ENCODE measurements at places on chromosomes 11 and 22.
A peak's percentile ranks its signal among the peaks of the same experiment; 100 is the strongest.

DNA sequence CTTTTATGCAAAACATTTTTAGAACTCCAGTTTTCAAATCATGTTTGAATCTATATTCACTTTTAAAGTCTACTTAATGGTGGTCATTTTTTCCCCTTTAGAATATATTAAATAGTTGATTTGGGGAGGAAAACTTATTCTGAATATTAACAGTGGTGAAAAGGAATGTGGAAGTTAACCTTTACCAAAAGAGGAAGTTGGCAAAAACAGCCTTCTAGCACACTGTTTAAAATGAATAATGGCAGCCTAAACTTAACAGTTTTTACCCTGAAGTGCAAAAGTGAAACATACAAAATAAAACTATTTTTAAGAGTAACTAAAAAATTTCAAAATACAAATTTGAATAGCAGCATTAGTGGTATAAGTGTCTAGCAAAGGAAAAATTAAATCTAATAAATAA, 86.4 kb downstream of the GRK3 start:
- DNase-seq: peak; percentile 33

DNA sequence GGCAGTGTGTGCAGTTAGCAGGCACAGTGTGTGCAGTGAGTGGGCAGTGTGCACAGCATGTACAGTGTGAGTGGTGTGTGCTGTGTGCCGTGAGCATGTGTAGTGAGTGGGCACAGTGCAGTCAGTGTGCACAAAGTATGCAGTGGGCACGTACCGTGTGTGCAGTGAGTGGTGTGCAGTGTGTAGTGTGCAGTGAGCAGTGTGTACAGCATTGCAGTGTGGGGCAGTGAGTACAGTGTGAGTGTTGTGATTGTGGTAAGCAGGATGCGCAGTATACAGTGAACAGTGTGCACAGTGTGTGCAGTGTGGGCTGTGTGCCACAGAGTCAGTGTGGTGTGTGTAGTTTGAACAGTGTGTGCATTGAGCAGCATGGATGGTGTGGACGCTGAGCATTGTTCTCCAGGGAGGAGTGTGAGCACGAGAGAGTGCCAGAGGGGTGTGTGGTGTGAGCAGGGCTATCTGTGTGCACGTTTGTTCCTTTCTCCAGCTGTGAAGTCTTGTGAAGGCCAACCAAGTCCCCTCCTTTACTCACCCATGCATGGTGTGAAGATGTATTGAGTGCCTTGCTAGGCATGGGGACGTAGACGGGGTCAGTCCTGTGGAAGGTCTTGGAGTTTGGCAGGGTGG, 3.0 kb downstream of the SHANK3 start:
- no peak for DNase-seq

DNA sequence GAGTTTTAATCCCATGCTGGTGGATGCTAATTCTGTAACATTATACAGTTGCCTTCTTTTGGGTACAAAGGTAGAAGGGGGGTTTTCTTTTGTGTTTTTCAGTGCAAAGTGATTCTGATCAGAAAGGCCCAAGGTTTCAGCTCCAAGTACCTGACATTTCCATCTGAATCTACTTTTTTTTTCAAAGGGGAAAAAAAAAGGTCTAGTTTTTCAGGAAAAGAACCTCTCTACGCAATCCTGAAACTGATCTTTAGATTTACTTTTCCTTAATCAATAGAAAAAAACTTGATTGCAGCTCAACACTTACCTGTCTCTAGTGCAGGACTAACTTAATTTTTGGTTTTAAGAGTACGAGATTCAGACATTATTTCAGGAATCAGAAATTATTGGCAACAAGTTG, at the start of gene TECTA:
Gene TECTA, plus strand, starts transcription at position 301 of the 400 bp plus-strand sequence. CDS start 1,423 bp downstream, outside the sequence.
- no peak for DNase-seq

DNA sequence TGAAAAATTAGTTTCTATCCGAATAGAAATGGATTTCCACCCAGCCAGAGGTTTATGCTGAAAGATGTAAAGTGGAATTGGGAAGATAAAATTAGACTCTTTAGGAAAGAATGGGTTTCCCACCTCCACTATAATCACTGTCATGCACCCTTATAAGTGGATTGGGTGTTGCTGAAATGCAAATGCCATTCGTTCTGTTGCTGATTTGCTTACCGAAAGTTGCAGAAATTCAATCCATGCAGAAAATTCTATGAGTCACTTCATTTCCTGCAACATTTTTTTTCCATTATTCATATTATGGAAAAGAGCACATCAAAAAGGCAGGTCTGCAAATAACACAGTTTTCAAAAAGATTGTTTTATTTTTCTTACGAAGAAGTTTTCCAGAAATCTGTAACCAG, 65.6 kb downstream of the LDLRAD3 start:
- no peak for DNase-seq

DNA sequence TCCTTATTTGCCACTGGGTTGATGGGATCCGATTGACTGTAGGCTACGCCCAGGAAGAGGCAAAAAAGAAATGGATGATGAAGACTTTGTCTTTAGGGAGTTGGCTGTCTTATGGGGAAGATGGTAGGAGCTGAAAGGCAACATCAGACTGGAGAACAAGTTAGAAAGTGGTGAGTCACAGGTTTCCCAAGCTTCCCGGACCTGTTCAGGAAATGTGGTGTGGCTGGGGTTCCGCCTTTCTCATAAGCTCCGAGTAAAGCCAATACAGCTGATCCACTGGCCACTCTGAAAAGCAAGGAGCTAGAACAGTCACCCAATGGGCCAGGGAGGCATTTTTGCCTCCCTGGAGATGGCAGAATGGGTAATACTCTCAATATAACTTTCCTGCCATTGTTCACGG, 194.5 kb downstream of the SNX19 start:
- no peak for DNase-seq

DNA sequence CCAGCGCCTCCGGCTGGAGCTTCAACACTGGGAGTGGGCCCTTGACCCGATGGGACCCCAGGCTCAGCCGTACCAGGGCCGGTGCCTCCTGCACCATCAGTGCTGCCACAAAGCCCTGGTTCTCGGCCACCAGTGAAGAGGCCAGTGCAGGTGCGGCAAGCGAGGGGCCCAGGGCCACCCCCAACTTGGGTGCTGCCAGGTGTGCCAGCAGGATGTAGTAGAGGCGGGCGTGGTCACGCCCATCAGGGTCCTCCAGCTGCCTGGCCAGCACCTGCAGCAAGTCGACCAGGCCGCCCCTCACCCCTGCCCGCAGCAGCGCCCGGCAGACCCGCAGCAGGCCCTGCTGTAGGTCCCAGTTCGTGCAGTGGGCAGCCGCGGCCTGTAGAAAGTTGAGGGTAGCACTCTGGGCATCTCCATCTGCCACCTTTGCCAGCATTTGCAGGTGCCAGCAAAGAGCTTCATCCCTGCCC, 2.3 kb downstream of the AP5B1 start:
- no peak for DNase-seq

DNA sequence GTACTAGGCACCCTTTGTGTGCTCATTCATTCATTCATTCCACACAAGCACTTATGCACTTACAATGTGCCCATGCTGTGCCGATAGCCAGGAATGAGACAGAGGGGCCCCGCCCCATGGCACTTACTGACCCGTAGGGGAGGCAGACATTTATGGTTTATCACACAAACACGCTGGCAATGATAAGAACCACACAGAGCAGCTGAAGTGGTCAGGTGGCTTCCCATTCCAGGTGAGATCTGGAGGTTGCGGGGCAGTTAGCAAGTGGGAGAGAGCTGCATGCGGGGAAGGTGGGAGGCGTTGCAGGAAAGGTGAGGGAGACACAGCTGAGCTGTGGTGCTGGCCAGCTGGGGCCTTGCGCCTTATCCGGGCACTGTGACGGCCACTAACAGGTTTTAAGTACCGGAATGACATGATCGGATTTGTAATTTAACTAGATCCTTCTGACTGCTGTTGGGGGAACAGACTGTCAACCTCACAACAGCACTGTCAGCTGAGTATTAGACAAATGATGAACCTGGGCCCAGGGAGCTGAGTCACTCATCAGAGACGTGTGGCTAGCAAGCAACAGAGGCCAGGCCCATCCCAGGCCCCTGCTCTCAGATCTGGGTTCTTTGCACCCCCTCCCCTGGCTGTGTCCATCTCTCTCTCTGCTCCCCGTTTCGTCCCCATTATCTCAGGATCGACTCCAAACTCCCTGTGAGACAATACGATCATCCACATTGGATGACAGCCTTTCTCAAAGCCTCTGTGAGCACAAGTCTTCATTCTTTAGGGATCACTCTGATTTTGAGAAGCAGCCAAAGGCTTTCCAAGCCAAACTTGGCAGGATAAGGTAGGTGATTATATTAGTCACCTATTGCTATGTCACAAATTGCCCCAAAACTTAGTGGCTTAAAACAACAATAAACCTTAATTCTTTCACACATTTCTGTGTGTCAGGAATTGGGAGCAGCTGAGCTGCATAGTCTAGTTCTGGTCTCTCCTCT, 28.4 kb downstream of the RASD2 start:
- DNase-seq: no peak

DNA sequence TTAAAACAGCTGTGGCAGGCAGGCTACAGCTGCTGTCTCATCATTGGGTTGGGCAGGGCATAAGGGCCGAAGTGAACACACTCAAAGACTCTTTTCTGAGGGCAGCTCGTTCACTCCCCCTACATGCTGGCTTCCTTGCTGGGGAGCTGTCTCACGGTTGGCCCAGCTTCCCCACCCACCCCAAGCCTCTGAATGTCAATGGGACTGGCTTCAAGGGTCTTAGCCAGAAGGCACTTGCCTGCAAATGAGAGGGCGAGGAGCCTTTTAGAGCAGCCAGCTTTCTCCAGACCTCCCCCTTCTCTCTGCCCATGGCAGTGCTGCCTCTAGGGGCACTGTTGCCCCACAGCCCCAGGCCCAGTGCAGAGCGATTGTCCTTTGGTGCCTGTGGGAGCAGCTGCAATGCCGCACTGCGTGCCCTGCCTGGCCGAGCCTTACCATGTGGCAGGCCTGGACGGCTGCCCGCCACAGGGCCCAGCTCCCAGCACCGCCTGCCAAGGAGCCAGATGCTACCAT, 94.7 kb upstream of the RASSF10 start:
- DNase-seq: peak; percentile 37

DNA sequence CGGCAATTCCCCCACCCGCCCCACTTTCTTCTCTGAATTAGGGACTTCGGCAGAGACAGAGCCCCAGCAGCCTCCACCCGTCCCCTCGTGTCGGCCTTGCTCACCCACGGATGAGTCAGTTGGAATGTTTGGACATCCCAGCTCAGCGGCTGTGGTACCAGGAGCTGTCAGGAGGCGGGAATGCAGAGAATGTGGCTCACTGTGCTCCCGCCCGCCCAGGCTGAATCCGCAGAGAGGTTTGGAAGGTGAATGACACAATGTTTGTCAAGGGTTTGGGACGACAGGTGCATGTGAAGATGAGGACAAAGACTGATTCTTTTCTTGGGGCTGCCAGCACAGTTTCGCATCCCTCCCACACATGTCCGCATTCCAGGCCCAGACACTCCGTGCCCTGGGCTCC, 39.6 kb downstream of the LIF start:
- no peak for DNase-seq

- DNase-seq: no peak
Measured at GRCh38 chr22:17866127-17866526, 91.9 kb upstream of the BID start.

DNA sequence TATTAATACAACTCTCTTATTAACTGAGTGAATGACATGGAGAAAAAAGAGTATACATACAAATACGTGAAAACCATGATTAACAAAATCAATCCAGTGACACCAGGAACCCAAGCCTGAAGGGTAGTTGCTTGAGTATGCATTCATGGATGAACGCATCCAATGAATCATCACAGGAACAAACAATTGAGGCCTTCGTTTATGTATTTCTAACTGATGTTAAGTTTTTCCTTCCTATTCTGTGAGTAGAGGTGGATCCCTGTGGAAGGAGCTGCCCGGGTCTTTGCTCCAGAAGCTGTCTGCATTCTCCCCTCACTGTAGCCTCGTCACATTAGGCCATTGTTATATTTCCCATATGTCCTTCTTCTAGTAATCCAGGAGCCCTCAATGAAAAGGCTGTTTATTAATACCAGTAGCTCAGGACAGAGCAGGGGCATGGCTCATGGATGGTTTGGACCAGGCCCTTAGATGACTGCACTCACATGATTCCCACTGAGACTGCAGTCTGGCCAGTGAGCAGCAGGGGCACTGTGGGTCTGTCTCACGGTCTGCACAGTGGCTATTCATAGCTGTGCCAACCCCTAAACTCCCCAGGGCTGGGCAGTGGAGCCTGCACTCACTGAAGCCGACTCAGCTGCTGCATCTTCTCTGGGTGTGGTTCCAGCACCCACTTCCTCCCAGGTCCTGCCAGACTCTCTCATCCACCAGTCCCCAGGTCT, 128.1 kb upstream of the TOP3B start:
- DNase-seq: peak; percentile 87

- DNase-seq: no peak
Measured at GRCh38 chr11:118953265-118953664, 2.8 kb upstream of the UPK2 start.

DNA sequence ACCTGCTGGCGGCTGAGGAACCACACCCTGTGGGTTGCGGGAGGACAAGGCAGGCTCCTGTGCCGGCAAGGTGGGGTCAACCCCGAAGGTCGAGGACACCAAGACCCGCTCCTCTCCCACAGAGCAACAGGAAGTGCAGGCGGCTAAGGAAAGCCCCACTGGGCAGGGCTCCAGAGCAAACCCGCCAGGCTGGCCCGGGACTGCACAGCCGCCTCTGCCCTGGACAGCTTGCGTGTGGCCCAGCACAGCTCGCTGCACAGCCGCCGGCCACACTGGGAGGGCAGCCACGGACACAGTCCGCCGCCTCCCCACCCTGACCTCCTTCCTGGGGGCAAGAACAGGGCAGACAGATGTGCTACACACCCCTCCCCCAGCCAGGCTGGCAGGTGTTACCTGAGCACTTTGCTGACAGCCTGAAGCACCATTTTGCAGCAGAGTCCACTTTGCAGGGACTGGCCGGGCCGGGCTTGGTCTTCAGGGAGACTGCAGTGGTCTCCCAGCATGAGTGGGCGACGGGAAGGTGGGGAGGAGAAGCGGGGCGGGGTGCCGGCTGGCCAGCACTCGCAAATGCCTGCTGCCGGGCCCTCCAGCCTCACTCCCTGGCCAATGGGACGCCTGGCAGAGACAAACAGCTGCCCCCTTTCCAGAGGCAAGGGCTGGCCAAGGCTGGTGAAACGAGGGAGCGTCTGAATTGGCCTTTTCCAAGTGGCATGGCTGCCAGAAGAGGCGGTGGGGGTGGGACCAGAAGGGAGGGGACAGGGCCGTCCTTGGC, at the start of gene MOB2:
Gene MOB2, minus strand, starts transcription at position 726 of the 772 bp plus-strand sequence. Its CDS starts 223 bp downstream, at position 503.
- DNase-seq: peak; percentile 47

DNA sequence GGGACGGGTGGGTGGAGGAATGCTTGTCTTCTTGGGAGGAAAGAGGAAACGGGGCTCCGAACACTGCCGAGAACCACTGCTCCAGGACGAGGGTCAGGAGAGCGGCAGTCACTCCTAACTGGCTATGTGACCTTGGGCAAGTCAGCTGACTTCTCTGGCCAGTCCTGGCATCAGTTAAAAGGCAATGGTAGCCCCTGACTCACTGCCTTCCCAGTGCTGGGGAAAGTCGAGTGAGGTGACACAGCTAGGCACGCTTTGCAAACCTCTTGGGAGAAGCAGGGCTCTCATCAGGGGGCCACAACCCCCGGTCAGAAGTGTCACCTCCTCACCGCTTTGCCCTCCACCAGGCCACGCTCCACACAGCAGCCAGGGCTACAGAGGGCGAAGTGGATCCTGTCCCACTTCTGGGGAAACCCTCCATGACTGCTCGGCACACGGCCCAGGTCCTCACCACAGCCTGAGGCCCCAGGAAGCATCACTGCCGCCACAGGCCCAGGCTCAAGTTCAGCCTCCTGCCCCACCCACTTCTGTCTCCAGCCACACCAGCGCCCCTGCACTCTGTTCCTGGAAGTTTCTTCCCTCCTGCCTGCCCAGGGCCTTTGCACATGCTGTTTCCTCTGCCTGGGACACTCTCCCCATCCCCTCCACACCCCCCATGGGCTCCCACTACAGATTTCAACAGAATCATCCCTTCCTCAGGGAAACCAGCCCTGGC, 16.3 kb downstream of the IL2RB start:
- no peak for DNase-seq
